ENCODE measurements at places on chromosomes 3 and 15.

DNA sequence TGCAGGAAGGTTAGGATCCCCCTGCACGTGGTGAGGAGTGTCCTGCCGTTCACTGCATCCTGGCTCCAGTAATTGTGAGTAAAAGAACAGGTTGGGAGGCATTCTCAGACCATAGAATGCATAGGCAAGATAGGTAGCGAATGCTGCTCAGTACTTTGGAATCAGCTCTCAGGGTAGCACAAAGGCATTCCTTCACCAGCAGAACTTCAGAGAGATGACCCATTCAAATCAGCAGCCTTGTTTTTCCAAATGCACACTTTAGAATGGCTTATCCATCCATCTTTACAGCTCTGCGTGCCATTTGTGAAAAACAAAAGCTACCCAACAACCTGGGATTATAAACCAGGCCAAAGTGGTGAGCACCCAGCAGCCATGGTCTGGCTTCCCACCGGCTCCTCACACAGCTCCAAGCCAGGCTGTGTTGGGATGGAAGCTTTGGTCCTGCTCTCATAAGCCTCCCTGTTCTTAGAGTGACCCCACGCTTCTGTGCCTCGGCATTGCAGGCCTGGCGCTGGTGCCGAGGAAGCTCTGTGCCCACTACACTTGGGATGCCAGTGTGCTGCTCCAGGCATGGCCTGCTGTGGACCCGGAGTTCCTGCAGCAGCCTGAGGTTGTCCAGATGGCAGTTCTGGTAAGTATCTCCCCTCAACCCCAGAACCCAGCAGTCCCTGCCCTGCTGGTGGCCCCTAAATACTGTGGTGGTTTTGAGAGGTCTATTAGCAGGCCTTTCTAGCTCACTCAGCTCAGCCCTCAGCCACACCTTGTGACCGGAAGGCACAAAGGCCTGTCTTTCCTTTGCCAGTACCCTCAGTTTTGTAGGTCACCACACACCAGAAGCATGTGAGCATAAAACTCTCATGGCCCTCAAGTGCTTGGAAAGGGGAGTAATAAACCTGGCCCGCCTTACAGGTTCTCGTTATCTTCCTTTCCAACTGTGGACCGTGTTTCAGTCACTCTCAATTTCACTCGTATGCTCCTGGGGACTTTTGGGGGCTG lies 52.9 kb upstream of the LIMD1 start:
- DNase-seq = no peak

DNA sequence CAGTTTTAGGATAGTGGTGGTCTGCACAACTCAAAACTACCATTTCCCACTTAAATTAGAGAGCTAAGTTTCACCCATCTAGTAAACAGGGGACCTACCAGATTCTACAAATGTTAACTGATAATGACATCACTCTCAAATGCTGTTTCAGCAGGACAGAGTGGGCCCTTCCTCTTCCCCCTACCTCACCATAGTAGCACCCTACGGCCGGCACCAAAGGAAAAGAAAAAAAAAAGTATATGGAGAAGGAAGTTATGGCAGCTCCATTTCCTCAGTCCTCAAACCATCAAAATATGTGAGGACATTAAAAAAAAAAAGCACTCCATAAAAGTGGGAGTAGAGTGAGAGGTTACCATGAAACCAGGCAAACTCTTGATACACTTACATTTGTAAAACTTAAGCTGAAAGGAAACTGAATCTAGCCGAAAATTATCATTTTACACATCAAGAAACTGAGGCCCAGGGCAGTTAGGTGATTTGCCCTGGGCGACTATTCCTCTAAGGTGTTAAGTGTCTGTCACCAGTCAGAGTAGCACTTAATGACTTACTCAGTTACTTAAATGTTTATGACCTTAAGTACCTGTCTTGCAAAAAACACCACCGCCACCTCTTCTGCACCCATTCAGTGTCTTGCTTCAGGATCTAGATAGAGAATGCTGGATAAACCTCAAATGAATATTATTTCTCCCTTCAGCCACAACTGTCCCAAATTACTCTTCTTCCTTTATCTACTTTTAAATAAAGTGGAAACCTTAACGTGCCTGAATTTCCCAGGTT lies 2.7 kb downstream of the MSL2 start:
- DNase-seq = no peak

DNA sequence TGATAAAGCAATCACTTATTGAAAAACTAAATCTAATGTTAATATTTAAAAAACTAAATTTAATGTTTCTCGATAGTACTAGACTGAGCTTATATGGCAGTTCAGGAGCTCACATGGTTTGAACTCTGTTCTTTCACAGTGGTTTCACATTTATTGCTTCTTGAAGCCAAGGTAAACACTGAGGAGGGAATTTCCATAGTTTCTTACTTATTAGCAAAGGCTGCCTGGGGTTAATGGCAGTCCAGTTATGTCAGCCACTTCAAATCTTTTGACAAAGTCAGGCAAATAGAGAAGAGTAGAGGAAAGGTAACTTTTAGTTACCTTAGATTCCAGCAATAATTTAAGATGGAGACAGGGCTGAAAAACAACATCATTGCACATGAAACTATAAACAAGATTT lies 831.5 kb downstream of the ROBO2 start:
- no peak for DNase-seq

- DNase-seq = no peak
Measured at GRCh38 chr3:197420115-197420514, 121.7 kb upstream of the DLG1 start.
